H1 (cell line): ENCODE measurements at places on chromosomes 1 and 21.

DNA sequence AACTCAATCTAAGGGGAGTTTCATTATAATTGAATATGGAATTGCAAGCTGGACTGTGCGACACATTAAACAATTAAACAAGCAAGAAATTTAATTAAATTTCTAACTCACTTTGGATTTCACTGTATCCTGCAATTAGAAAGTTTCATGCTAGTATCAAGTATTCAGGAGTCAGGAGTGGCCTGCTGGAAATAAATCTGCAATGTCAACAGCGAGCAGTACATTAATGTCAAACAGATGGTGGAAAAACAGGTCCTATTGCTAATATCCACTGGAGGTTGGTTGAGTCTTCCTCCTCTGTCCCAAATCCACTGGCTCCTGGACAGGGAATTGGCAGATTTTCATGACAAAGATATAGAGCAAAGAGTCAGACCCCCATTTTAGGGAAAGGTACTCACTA lies 237.1 kb downstream of the VAV3 start:
- H3K27me3 ChIP-seq: no peaks in the 10 kb centered on the region
- no peak overlapping the region for H3K27ac ChIP-seq
- H3K4me3 ChIP-seq: no peak overlapping the region
- H3K36me3 ChIP-seq: no peaks in the 10 kb centered on the region

GRCh38 chr1:31064111-31064717 lies 1.3 kb downstream of the PUM1 start:
- H3K36me3 ChIP-seq: no peaks in the 10 kb centered on the region
- H3K27me3 ChIP-seq: no peaks in the 10 kb centered on the region
- no peaks in the 10 kb centered on the region for H3K4me1 ChIP-seq
- H3K27ac ChIP-seq: peak overlapping the region; percentile 30; the same call in 1 of the 2 replicates

DNA sequence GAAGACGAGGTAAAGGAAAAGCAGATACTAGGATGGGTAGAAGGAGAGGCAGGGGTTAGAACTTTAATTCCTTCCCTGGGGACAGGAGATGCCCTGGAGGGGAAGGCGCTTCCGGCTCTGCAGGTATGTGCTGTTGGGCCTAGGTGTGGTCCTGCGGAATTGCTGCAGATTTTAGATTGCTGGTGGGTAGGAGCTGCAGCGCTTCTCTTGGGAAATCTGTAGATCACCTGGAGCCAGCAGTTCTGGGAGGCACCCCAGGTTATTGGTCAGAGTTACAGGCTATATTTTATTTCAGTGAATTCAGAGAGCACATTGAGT lies 1.1 kb downstream of the MGST3 start:
- DNase-seq: no peak
- peaks cover 3% of the 10 kb centered on the region for H3K4me1 ChIP-seq
- peak overlapping the region; percentile 84 for H3K4me3 ChIP-seq
- no peaks in the 10 kb centered on the region; the same call in 1 of the 2 replicates for H3K36me3 ChIP-seq
- H3K27me3 ChIP-seq: no peaks in the 10 kb centered on the region

DNA sequence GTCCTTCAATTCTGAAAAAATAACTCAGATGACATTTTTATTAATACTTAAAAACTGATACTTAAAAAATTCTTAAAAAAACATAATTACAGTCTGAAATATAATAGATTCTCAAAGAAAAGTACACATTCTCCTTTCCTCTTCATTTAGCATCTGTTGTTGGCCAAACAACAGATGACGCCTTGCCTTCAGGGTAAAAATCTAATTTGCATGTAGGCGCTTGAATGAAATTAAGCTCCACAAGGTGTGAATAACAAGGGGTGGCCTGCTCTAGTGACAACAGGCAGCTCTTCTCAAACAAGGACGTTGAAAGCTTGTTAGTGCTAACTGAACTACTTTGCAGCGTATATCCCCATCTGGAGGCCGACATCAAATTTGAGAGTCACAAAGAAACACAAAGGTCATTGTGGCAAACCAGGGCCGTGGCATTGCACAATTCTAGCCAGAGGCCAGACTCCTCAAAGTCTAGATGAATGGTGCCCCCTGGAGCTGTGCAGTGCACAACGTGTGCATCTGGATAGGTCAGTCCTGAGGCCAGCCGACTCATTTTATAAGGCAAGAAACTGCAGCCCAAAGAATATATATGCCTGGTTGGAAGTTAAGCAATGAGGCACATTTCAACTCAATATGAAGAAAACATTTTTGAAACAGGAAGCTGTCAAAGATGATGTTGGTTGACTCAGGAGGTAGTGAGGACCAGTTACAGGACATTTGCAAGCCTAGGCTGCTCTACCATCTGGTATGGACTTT lies 459.2 kb upstream of the RUNX1 start:
- H3K4me3 ChIP-seq: no peak overlapping the region
- H3K36me3 ChIP-seq: no peaks in the 10 kb centered on the region
- H3K27ac ChIP-seq: no peak overlapping the region
- no peaks in the 10 kb centered on the region for H3K27me3 ChIP-seq
- H3K4me1 ChIP-seq: peaks cover 28% of the 10 kb centered on the region
- DNase-seq: peak; percentile 52

- no peaks in the 10 kb centered on the region for H3K27me3 ChIP-seq
- H3K36me3 ChIP-seq: no peaks in the 10 kb centered on the region
- no peaks in the 10 kb centered on the region for H3K4me1 ChIP-seq
- no peak overlapping the region for H3K4me3 ChIP-seq
- no peak for DNase-seq
These were observed 76.2 kb upstream of the CD34 start for GRCh38 chr1:207987164-207987563.
